NCI-H524 treated with DMSO at 0.1 percent for 48 hours (cell line): ENCODE measurements at places on chromosomes 11 and 22.

DNA sequence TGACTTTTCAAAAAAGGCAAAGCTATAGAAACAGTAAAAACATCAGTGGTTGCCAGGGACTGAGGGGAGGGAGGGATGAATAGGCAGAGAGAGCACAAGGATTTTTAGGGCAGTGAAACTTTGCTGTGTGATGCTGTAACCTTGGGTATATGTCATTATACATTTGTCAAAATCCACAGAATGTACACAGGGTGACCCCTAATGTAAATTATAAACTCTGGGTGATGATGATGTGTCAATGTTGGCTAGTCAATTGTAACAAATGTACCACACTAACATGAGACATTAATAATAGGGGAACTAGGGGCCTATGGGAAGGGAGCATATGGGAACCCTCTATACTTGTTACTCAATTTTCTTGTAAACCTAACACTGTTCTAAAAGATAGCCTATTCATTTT is 24.8 kb downstream of the RIBC2 start:
- no peak for DNase-seq

DNA sequence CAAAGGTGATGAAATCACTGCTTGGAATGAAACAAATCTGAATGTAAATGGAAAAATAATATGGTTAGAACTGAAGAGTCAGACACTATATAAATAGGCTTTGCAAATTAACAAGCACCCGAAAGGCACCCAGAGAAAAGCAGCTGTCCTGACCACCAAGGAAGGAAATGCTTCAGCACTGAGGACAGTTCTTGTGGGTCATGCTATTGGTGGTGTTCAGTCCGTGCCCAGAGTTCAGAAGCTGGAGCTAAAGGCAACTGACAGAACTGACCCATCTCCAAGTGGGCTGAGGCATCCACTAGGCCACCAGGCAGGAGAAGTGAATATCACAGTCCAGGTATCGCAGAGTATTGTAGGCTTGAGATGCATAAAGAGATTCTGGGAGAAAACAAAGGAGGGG is 208.9 kb downstream of the OPCML start:
- no peak for DNase-seq

DNA sequence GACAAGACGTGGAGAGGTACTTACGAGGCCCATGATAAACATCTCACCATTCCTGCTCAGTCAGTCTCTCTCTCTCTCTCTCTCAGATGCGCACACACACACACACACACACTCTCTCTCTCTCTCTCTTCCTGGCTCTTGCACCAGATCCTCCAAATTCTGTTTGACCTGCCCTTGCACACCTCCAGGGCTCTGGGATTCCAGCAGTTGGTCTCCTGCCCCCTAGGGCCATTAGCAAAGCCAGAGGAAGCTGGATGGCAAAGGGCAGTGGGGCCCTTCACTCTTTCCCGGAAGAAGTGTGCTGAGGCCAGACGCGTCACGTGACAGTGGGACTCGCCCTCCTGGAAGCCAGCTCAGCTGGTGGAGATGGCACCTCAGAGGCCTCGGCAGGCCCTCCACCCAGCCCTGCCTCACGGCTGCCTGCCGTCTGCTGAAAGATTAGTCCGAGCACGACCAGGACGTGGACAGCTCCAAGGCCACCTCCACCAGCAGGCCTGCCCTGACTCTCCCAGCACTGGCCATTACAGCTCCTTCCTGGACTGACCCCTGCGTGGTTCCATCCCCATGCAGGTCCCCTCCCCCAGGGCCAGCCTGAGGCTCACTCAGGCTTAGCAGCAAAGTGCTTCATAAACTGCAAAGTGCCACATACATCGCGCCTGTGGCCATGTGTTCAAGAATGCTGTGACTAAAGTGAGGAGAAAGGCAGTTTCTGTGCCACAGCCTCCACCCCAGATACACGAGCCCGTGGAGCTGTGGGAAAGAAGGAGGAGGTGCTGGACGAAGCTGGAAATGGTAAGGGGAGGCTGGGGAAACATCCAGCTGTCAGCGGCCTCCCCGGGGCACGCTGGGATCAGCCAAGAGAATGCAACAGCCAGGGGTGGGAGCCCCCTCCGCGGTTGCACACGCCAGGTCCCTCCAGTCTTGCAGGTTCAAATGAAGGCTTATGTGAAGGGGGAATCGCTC is 3.7 kb downstream of the PDGFB start:
- DNase-seq, result no peak

DNA sequence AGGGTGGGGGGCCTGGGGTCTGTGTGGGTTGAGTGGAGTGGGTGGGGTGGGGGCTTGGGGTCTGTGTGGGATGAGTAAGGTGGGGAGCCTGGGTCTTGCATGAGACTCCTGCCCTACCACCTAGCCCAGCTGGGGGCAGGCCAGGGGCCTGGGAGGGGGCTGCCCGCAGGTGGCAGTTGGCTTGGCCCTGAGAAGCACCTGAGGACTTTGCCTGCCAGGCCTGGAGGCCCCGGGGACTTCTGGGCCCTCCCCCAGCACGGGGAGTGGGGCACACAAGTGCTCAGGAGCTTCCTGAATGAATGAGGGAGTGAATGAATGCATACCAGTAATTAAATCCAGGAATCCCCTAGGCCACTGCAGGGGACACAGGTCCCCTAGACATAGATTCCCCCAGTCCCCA is 6.6 kb downstream of the PHLDA2 start:
- no peak for DNase-seq

- no peak for DNase-seq
These were observed 262.3 kb upstream of the MTNR1B start for GRCh38 chr11:92707173-92707619.

DNA sequence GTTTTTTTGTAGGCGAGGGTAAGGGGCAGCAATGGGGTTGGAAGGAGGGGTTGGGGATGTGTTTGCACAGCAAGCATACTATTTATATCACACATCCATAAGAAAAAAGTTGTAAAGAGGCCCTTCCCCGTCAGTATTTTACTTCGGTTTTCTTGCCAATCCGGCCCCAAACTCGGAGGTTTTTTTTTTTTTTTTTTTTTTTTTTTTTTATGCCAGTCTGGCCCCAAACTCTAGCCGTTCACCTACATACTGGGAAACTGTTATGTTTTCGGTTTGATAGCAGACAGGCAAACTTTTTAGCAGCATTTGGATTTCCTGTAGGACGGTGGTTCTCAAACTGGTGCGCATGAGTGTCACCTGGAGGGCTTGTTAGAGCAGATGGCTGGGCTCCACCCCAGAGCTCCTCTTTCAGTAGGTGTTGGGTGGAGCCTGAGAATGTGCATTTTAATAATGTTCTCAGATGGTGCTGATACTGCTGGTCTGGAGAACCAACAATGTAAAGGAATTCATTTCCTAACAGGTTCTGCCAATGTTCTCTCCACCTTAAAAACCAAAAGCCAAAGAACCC is 76.5 kb upstream of the ZBED5 start:
- DNase-seq, result no peak

DNA sequence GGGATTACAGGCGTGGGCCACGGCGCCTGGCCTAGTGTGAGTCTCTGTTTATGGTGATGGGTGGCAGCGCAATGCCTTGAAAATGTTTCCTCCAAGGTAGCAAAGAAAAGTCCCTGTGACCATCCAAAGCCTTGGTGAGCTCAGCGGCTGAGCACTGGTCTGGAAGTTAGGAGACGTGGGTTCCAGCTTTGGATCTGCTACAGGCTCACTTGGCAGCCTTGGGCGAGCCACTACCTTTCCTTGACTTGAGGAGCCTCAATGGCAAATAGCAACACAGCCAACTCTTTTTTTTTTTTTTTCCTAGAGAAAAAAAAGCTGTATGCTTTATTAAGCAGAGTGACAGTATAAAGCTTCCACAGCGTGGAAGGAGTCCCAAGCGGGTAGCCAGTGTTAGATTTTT is 61.3 kb upstream of the RASD2 start:
- no peak for DNase-seq

DNA sequence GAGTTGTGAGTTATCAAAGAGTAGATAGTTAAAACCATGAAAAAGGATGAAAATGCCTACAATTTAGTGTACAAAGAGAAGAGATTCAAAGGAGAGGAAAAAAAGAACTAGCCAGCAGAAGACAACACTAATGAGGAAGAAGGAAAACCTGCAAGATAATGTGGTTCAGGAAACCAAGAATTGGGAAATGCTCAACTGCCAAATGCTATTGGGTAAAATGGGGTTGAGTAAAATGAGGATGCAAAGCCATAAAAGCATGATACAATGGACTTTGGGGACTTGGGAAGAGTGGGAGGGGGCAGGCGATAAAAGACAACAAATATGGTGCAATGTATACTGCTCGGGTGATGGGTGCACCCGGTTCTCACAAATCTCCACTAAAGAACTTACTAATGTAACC is 7.6 kb upstream of the OR52K2 start:
- DNase-seq, result no peak

DNA sequence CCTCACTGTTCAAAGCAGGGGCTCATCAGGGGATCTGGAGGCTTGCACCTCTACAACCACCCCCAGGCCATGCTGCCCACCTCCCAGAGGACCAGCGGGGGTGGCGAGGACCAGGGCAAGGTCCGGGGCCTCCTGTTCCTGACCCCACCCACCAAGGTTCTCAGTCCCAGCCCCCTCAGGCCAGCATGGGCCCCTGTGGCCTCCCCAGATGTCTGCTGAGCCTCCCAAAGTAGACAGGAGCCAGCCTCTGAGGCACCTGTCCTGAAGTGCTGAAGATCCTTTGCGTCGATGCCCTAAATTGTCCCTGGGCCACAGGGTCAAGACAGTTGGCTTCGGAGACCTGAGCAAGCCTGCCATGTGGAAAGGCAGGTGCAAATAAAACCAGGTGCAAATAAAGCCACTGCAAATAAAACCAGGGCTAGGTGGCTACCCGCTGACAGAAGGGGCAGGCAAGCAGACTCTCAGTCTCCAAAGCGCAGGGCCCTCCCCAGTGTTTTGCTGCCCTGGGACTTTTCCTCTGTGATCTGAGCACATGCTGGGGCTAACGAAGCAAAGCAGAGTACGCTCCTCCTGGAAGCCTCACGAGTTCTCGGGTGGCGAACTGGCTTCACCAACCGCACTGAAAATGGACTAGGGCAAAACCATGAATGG is 22.4 kb upstream of the ARFGAP3 start:
- DNase-seq, result no peak

- DNase-seq, result no peak
These were observed 50.0 kb downstream of the PIK3C2A start for GRCh38 chr11:17157761-17158160.

DNA sequence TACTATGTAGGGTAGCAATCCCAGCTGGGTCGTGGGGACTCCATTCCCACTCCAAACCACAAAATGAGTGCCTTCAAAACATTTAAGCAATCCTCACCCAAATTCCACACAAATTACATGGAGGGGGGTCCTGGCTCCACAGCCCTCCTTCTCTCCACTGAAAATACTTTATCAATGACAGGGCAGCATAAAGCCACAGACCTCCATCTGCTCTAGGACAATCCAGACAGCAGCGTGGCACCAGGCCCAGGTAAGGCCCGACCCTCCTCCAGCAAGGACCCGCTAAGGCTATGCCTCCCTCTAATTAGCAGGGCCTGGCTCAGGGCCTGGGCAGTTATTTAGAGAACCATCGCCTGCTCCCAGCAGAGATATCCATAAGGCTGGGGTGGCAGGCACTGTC is at the start of gene PANX3:
Gene PANX3 (plus strand): TSS at position 365 of the 400 bp plus-strand sequence. CDS start 129 bp downstream, outside the sequence.
- no peak for DNase-seq

GRCh38 chr22:37559901-37560607 is at the start of gene CDC42EP1:
Gene CDC42EP1, plus strand, starts transcription at chr22:37560480. Its CDS starts 5,870 bp downstream, at chr22:37566350.
- no peak for DNase-seq

DNA sequence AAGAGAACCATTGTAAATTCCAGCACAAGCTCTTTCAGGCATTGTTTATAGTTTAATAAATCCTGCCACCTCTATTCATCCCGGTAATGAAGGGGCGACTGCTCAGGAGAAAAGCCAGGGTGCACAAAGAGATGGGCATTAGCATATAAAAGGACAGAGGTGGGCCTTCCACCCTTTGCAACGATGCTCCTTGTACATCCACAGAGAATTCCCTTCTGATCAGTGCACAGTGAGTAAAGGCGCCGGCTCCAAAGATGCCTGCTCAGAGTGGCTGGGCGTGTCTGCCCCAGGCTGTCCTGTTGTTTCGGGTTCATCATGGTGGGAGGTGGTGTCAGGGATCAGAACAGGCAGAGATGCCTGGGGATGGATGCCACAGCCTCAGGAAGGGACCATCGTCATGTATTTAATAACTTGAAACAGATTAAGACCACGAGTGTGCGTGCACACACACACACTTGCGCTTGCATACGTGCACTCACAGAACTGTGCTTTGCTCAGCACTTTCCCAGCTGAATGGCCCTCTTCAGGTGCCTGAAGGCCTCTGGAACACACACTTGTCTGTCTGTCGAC is 305.0 kb downstream of the TBC1D22A start:
- DNase-seq, result peak; percentile 35

DNA sequence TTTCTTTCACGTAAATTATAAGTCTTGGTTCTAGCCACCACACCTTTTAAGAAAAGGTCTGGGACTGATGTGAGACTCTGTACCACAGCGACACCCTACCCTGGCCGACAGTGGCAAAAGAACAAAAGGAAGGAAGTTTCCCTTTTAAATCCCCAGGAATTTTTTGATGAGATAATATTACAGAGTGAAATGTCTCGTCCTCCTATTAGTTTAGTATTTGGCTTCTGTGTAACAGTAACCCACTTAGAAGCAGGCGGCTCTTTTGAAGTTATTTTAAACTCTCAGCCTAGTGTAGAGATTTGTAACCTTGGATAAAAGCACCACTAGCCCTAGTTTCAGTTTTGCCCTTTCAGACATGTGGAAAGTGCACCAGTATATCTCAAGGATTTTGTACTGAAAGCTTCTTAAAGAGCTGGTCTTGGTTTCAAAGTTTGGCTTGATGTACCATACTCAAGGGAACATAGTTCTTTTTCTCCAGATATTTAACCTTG is 84.1 kb downstream of the C22orf31 start:
- no peak for DNase-seq

GRCh38 chr11:34907934-34908593 is 8.1 kb downstream of the APIP start:
- no peak for DNase-seq

- no peak for DNase-seq
These were observed 14.0 kb downstream of the OR8A1 start for GRCh38 chr11:124583781-124584180.

DNA sequence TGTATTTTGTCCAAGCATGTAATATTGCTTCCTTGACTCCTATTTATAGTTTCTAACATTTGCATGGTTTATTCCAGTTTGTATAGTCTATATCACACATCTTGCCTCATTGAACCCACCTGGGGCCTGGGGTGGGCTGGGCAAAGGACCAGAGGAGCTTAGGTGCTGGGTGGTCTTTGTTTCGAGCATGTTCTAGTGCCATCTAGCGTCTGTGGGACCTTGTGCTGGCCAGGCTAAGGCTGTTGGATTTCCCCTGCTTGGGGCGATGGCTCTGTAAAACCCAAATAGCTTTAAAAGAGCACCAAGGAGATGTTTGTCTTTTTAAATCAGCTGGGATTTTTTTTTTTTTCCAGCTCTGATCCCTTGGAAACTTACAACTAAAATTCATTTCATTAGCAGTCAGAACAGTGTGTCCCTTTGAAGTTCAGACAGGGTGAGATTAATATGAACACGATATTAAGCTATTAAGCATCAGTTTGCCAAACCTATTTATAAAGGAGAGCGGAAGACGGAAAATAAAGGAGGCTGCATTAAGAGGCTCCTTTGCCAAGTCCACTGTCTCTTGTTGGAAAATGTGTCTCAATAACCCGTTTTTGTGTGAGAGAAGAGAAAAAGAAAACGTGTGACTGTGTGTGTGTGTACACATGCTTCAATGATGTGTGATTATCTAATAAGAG is 157.4 kb downstream of the COMMD9 start:
- DNase-seq, result peak; percentile 27

- DNase-seq, result no peak
These were observed 2.2 kb upstream of the RPS6KA4 start for GRCh38 chr11:64356498-64357411.
